ENCODE measurements at places on chromosomes 6 and 20.

DNA sequence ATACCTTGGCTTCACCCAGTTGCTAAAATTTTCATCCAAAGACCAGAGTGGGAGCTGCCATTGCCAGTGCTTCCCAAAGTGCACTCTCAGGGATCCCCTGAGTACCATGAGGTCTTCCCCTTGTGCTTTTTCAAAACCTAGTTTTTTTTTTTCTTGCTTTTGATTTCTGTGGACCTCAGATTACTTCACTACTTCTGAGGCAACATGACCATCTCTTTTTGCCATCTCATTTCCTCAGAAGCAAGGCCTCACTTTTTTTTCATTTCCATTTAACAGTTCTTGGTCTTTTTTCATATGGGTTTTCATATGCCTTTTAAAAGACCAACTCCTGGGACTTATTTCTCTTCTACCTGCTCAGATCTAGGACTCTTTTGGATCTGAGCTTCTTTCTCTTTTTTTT lies 64.1 kb upstream of the MMS22L start:
- DNase-seq: no peak

GRCh38 chr6:44789061-44789460 lies 401.6 kb downstream of the CDC5L start:
- no peak for DNase-seq

- no peak for DNase-seq
Measured at GRCh38 chr20:33674294-33675135, at the start of gene NECAB3. NECAB3 (minus strand) TSS chr20:33674428; CDS start chr20:33674352, 76 bp downstream.

GRCh38 chr6:108114841-108115597 lies 40.5 kb upstream of the OSTM1 start:
- peak; percentile 19 for DNase-seq

Data from AG09319 (cell line).